Stimulated activated CD4-positive, alpha-beta T cell treated with anti-CD3 and anti-CD28 coated beads, Interleukin-2, amount 100 ng/mL, for 24 hours (primary cell): ENCODE measurements at places on chromosomes 6 and 20.

GRCh38 chr6:91606148-91606901 lies 1019.5 kb upstream of the MAP3K7 start:
- no peak for DNase-seq

- no peak for DNase-seq
Measured at GRCh38 chr20:58723628-58723984, 31.0 kb downstream of the NPEPL1 start.

DNA sequence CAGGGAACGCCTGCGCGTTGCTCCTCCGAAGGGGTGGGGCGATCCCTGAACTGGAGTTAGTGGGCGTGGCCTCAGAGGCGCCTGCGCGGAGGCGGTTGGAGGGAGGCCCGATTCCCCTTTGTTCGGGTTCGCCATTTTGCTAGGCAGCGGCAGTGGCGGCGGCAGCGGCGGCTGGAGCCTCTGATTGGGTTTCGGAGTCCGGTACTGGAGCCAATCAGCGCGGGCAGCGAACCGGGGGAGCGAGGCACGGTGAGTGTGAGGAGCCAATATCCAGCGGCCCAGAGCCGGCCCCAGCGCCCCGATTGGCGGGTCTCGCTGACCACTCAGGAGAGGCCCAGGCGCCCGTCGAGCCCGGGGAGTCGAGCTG lies at the start of gene NFYA:
Gene NFYA, plus strand, starts transcription at position 139 of the 367 bp plus-strand sequence. CDS start 6,116 bp downstream, outside the sequence.
- DNase-seq = peak; percentile 100

DNA sequence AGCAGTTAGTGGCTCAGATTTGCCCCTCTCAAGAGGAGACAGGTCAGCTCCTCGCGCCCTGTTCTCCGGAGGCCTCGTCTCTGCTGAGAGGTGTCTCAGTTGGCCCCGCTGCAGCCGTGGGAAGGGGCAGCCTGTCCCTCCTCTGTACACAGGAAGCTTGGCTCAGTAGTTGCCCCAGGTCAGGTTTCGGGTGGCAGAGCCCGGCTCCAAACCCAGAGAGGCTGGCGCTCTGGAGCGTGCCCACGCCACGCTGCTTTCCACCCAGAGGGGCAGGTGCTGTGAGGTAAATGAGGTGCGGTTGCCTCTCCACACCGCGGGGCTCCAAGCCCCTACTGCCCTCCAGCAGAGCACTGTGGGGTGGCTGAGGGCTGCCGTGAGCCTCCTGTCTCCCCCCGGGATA lies 16.0 kb downstream of the DYNLT1 start:
- DNase-seq = no peak

GRCh38 chr6:157709555-157709954 lies 113.5 kb upstream of the SNX9 start:
- no peak for DNase-seq

GRCh38 chr20:61192337-61192950 lies 59.6 kb upstream of the CDH4 start:
- no peak for DNase-seq

DNA sequence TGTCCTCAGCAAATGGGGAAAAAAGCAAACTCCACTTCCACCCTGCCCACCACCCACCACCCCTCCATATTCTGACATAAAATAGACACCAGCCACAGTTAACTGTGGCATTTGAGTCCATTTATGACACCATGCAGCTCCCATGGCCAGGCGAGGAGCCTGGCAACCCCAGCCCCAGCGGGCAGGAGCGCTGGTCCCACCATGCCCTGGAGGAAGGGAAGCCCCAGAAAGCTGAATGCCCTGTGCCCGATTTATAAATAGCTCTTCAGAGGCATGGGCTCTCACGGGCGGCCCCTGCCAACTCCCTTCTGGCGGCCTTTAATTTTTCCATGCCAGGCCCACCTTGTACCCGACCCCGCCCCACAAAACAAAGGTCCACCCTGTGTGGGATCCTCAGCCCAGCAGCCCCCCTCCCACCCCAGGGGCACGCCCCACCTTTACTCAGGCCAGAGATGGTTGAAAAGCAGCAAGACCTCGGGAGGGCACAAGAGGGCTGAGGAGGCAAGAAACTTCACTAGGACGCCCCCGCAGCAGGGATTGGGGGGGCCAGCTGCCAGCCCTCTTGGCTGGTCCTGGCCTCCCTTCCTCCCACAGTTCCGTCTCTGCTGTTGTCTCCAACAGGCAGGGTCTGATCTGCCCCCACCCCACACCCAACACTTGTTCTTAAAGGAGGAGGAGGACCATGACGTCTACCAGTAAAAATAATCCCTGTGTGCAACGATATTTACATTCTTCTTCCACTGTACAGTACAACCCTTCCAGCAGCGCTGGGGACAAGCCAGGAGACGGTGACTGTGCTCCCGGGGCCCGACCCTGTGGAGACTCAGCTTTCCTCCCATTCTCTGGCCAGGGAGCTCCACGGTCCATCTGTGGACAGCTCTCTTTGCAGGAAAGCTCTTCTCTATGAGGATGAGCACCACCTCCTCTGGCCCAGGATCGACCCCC lies 115.6 kb upstream of the CDYL start:
- DNase-seq = no peak

DNA sequence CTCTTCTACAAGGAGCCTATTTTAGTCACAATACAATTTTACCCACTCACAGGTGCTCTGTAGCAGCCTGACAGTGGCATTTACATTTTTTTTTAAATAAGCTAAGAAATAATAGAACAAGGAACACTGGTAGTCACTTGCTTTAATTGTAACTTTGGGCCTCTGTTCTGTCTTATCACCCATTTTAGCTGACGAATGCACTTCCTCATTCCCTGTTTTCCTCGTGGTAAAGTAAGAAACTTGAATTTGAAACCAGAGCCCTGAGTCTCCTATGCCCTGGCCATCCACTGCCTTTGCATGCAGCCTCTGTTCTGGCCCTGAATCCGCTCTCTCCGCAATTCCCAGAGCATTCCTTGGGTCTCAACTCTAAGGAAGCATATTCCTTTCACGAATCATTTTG lies 550.6 kb downstream of the PTPRT start:
- no peak for DNase-seq

- DNase-seq = no peak
Measured at GRCh38 chr6:133957780-133958242, 4.8 kb downstream of the TBPL1 start.

DNA sequence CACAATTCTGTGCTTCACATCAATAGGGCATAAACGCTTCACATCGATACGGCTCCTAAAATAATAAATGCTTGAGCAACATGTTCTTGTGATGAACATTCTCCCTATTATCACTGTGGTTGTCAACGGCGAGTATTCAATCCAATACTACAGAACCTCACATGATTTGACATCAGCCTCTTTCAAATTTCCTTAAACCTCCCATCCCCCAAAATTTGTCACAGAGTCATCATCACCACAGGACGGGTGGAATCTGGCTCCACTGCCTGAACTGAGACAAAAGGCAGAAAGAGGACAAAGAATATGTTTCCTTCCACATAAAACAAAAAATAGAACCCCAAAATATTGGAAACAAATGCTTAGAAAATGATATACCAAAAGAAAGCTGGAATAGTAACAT lies 7.3 kb downstream of the THEMIS start:
- DNase-seq = peak; percentile 28

DNA sequence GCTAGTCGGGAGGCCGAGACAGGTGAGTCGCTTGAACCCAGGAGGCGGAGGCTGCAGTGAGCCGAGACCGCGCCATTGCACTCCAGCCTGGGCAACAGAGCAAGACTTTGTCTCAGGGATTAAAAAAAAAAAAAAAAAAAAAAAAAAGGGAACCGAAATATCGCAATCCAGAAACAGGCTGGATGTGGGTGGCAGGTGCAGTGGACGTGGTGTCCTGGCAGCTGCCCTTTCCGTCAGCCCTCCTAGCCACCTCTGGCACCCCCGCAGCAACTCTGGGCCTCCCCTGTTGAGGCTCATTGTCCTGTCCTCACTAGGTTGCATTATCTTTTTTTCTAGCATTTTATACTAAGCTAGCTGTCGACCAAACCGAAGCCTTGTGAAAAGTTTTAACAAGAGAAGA lies 113.5 kb downstream of the DTNBP1 start:
- DNase-seq = no peak

DNA sequence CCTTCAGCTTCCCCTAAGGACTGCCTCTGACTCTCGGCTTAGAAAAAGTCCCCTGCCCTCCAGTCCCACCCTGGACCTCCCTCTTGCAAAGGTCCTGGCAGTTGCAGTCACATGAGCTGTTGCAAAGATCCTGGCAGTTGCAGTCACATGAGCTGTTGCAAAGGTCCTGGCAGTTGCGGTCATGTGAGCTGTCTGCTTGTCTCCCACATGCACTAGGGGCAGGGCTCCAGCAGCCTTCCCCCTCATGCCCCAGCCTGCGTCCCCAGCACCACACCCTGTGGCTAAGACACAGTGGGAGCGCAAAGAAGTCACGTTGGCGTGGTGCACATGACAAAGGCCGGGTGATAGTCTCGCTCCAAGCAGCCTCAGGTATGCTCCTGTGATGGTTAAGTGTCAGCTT lies 82.9 kb downstream of the ZNF217 start:
- DNase-seq = no peak

DNA sequence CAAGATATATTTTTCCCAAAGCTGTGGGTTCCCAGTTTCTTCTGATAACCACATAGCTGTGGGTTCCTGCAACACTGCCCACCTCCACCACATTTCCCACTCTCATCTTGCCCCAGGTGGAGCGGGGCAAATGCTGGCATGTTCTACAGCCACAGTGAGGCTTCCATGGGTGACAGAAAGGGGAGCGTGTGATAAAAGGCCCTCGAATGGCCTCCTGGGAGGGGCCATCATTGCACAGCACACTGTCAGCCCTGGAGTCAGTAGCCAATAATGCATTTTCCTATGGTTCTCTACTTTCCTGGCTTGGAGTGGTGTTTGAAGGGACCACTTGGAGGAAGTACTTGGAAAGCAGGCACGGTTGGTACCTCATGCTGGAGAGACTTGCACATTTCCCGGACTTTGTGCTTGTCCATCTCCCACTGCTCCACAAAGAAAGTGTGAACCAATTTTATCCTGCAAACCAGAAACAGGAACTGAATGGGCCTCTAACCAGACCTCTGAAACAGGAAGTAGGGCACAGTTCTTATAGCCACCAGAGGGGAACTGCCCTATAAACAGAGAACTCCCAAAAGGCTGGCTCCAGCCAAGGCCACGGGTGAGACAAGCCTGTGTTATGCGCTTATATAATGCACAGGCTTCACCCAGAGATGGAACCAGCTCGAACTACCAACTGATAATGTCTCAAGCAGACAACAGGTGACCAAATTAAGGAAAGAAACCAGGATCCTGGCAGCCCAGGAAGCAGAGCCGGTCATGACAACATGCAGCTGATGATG lies 8.6 kb downstream of the MAP3K5 start:
- no peak for DNase-seq

DNA sequence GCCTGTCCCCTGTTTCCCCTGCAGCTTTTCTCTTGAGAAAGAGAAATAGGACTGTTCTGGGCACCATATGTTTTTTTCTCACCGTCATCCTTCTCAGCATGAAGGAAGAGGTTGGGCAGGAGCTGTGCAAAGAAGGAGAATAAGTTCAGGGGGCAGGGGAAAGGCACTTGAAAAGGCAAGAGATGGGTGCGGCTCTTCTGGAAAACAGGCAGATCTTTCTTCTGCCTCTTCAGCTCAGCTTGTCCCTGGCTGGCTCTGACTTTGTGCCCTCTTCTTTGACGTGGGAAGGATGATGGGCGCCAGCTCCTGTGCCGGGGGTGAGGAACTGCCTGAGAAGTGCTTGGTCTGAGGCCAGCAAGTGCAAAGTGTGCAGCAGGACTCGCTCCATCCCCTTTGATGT lies 206.5 kb downstream of the DOK5 start:
- DNase-seq = no peak

DNA sequence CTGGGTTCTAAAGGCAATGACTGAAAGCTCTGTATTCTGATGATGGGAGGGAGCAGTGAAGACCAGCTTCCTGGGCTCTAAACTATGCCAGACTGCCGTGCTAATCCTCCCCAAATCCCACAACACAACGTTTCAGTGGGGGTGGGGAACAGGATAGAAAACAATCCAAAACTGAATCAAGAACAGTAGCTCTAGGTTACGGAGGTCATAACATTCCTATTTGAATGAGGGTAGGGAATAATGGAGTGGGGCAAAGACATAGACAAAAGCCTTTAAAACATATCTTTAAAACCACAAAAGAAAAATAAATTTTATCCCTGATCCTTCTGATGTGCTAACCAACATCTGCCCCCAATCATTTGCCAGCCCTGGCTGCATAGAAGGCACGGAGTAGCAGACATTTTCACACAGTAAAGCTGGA lies 7.8 kb downstream of the USP49 start:
- no peak for DNase-seq

- no peak for DNase-seq
Measured at GRCh38 chr20:59961423-59961822, 3.2 kb downstream of the CDH26 start.

GRCh38 chr6:12490351-12490903 lies 200.3 kb downstream of the EDN1 start:
- no peak for DNase-seq

- DNase-seq = no peak
Measured at GRCh38 chr6:11656491-11656890, 118.9 kb downstream of the TMEM170B start.

DNA sequence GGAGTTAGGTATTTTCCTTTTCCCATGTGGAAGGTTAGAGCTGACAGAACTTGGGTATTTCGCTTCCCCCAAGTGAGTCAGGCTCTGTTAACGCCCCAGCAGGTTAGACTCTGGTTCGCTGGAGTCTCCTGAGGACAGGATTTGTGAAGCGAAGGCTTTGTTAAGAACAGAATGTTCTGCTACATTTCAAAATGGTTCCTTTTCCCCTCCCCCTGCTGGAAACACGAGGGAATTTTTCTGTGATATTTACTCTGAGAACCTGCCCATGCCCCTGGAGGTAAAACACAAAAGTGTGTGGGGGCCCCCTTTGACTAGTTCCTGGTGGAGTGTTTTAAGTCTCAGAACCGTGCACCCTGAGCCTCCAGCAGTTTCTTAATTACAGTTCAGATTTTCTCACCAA lies 731.4 kb upstream of the CITED2 start:
- DNase-seq = no peak
